ENCODE measurements at places on chromosomes 2 and 18.

DNA sequence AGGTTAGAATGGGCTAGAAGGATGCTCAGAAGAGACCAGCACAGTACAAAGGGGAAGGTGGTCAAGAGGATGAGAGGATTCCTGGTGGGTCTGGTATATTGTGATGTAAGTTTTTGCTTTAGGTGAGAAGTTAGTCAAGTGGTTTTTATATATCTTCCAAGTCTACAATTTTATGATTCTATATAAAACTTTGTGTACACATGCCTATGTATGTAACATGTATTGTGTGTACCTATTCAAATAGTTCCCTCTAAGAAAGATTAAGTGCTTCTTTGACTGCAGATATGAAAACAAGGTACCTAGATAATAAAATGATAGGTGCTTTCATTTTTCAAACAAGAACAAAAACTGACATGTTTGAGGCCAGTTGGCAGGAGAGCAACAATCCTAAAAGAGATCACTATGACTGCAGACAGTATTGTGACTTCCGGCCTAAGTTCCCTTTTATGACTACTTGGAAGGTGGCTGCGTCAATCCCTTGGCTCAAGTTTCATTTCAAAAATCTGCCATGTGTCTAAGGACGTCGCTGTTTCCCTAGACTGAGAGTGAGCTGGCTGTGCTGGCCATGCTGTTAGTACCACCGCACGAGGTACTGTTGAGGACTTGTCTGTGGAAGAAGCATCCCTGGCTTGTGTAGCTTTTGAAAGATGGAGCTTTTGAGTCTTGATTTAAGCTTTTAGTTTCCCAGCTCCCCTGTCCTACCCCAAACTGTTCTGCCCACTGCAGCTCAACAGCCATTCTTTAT lies 123.1 kb downstream of the PRPF40A start:
- DNase-seq: no peak

- DNase-seq: peak; percentile 88
Observed at GRCh38 chr2:45435316-45435715, 175.8 kb downstream of the SRBD1 start.

DNA sequence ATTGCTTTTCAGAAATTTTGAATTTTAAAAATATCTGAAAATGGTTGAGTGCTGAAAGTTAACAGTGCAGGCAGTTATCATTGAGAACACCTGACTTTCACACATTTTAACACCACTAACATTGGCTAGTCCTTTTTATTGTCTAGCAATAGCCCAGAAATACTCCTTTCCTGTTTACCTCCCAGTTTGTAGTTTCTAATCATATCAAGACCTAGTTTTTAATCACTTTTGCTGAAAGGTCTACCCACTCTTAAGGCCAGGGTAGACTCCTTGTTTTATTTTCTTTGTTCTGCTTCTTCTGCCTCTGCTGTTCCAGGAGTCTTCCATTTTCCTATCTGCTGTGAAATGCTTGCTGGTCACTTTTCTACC lies 72.1 kb downstream of the UBE2E3 start:
- no peak for DNase-seq

GRCh38 chr2:223314811-223315210 lies 262.8 kb downstream of the KCNE4 start:
- no peak for DNase-seq

DNA sequence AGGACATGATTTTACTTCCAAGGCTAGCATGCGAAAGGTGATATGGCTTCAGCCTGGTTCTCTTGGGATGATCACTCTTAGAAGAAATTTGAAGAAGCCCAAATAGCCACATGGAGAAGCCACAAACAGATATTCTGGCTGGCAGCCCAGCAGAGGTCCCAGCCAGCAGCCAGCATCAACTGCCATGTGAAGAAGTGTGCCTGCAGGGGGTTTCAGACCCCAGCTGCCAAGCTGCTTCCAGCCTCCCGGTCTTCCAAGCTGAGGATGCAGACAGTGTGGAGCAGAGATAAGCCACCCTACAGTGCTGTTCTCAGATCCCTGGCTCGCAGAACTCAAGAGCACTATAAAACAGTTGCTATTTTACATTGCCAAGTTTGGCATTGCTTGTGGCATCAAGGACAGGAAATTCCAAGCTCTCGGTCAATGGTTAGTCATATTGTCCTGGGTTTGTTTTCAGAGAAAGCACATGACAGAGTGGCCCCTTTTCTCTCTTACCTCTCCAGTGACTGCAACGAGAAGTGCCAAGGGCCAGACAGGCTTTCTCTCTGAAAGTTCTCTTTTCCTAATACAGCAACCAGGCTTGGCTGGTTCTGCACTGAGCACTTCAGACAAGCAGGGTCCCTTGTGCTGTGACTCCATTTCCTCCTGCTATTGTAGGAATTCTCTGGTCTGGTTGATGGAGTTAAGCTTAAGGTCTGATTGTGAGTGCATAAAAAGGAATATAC lies 223.7 kb downstream of the ANKRD30B start:
- peak; percentile 61 for DNase-seq

DNA sequence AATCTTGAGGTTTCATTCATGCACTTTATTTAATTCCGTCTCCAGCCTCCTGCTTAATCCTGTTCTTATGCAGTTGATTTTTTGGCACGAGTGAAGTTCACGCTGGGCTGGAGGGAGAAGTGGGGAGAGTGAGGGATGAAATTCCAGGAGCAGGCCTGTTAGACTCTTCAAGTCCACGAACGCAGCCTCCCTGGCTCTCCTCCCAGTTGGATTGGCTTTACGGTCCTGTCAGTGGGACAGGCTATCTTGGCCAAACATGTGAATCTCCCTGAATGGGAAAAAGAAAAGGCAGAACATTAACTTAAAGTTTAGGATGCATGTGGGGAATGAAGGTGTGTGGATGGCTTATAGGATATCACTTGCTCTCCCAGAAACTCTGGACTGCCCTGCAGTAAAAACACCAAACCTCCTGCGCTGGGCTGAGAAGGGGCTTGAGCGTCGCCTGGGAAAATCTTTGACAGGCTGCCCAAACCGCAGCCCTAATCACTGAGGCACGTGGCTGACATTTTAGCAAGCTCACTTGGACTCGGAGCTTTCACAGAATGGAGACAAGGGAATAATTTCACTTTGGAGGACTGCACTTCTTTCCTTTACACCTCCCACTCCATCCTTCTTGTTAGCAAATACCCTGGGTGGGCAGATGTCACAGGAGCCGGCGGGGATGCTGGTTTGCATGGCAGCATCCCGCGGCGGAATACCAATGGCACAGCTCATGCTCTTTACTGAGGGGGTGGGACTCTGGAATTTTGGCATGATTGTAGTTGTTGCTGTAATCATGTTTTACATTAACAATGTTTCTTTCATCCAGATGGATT lies 93.9 kb downstream of the ACKR3 start:
- peak; percentile 40 for DNase-seq

DNA sequence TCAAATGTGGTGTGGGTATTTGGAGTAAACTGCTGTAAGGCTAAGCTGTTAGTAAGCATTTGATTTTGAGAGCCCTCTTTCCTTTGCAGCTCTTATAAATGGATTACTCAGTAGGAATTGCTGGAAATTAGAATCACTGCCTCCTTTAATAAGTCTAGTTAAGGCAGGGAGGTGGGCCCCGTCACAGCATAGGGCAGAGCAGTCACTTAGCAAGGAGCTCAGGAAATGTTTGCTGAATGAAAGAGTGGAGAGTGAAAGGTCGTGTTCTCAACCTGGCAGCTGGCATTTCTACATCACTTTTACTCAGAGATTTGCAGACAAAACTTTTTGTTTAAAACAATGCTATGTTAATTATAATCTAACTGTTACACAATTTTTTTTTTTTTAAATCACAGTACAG lies 25.5 kb downstream of the ITGA6 start:
- DNase-seq: no peak

GRCh38 chr18:51361130-51361860 lies 163.8 kb upstream of the MEX3C start:
- DNase-seq: no peak

GRCh38 chr2:233476063-233476410 lies 90.5 kb downstream of the USP40 start:
- no peak for DNase-seq

DNA sequence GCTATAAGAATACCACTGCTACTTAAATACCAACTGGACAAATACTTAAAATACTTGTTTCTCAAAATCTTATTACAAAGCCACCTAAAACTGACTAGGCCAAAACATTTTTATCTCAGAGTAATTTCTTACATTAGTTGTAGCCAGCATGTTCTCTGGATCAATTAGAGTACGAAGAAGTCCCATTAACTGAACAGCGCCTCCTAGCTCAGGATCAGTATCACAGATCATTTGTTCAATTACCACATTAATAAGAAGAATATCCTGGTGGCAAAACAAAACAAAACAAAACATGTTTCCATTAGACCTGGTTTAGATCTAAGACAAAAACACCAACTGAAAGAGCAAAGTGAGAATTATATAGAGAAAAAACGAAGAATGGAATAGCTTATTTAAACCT lies 36.0 kb downstream of the PPP4R3B start:
- DNase-seq: no peak

DNA sequence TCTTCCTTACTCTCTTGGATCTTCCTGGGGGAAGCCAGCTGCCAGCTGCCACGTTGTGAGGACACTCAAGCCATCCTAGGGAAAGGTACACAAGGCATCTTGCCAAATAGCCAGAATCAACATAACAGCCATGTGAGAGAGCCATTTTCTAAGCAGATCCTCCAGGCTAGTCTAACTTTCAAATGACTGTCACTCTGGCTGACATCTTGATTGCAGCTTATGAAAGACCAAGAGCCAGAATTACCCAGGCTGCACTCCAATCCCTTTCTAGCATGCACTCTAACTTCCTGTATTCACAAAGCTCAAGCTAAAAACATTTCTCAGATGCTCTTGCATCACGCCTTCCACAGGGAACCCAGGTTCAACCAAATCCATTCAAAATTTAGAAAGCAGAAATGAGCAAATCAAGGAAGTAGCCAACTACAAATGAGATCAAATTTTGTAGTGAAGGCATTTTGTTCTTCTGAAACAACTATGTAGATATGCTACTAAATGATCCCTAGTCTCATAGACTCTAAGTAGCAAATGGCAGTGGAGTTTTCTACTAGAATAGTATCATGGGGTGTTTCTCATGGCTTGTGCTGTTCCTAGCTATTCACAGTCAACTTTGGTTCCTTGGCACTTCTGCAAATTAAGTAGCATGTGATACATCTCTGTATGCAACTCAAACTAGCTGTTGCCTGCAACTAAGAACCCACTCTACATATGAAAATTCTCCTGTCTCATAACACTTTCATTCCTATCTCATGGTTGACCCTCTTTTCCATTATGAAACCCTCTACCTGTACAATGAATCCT lies 281.9 kb downstream of the ZEB2 start:
- no peak for DNase-seq

DNA sequence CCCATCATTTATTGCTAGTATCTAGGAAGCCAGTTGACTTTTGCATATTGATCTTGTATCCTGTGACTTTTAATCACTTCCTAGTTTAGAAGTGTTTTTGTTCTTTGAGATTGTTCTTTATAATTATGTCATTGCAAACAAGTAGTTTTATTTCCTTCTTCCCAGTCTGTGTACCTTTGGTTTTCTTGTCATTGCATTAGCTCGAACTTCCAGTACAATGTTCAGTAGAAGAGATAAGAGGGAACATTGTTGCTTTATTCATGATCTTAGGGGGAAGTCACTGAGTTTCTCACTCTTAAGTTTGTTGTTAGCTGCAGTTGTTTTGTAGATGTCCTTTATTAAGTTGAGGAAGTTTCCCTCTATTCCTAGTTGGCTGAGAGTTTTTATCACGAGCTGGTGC lies 61.0 kb downstream of the TRAPPC12 start:
- DNase-seq: no peak

GRCh38 chr2:126770466-126770865 lies 114.5 kb downstream of the GYPC start:
- DNase-seq: no peak

GRCh38 chr2:61671561-61672315 lies 133.6 kb upstream of the XPO1 start:
- peak; percentile 7 for DNase-seq

DNA sequence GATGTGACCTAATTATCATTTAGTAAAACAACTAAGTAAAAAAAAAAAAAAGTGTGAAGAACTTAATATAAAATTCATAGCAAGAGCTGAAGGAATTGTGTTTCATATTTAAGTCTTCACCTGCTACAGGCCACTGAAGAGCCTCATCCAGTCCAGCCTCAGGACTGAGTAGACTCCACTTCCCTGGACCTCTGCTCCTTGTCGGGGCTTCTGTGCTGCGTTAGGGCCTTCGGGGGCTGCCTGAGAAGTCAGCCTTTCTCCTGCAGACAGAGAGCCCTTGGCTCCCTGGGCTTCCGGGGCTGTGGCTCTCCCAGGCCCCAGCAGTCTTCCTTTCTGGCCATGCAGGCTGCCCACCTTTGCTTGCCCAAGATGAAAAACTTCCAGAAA lies 95.5 kb downstream of the MTCL1 start:
- no peak for DNase-seq

GRCh38 chr2:74461187-74462053 lies 3.2 kb downstream of the WBP1 start:
- DNase-seq: no peak

DNA sequence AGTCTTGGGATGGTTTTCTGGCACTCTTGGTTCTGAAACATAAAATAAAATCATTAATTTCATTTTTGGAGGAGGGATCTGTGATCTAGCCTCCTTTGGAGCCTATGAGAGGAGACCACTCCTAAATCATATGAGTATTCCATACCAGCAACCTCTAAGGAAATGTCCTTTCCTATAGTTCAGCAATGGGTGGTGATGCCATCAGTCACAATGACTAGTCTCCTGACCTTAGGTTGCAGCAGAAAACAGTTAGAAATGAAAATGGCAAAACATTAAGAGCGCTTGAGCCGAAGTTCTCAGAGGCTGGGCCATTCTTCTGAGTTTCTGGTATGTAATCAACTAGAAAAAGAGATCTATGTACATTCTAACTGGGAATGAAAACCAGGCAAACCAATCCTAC lies 56.5 kb downstream of the TMEM247 start:
- DNase-seq: no peak

- no peak for DNase-seq
Observed at GRCh38 chr2:167293172-167293781, 405.0 kb downstream of the XIRP2 start.

DNA sequence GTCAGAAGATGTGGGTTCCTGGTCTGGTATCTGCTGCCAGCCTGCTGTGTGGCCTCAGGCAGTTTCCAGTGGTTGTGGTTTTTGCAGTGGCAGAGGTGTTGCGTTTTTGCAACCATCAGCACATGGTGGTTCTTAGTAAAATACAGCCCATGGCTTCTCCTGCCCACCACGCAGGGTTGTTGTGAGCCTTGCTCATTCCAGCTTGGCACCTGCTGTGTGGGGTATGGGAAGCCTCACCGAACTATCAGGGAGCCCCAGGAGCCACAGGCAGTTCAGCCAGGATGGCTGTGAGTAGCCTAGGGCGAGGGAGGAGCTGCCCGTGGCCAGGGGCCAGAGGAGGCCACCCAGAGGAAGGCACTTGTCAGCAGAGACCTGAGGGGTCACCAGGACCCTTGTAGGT lies 9.8 kb downstream of the ARID5A start:
- DNase-seq: no peak

- DNase-seq: no peak
Observed at GRCh38 chr18:2916184-2916583, 69.4 kb downstream of the EMILIN2 start.

All from GM04503 (cell line).